ENCODE measurements at places on chromosomes 7 and 10.

GRCh38 chr10:88262591-88263234 lies 320.4 kb downstream of the RNLS start:
- DNase-seq: no peak

DNA sequence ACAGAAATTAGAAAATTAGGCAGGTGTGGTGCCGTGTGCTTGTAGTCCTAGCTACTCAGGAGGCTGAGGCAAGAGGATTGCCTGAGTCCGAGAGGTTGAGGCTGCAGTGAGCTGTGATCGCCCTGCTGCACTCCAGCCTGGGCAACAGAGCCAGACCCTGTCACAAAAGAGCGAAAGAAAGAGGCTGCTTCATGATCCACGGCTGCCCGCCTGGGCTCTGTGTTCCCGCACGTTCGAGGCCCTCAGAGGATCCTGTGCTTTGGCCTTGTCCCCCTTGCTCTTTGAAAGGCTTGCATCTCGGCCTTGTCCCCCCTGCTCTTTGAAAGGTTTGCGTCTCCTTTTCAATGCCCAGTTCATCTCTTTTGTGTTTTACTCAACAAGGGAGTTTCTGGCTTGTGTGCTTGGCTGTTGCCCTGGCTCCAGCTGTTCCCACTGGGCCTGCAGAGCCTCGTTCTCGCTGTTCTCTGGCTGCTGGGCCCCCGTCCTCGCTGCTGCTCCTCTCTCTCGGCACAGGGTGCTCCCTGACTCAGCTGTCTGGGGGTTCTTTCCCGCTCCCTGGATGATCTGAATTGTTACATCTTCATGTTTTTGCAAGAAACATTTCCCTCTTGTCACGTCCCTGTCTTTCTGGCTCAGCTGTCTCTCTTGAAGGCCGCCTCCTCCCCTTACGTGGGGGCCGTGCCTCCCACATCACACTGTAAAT lies 45.1 kb upstream of the INPP5A start:
- DNase-seq: no peak

- DNase-seq: no peak
These were observed 158.9 kb upstream of the FERD3L start for GRCh38 chr7:19304086-19304485.

GRCh38 chr10:83983578-83984255 lies 155.6 kb upstream of the GHITM start:
- peak; percentile 49 for DNase-seq

GRCh38 chr7:48426966-48427555 lies 255.8 kb downstream of the ABCA13 start:
- peak; percentile 47 for DNase-seq

- DNase-seq: no peak
These were observed 199.0 kb downstream of the CHCHD3 start for GRCh38 chr7:132882714-132883428.

DNA sequence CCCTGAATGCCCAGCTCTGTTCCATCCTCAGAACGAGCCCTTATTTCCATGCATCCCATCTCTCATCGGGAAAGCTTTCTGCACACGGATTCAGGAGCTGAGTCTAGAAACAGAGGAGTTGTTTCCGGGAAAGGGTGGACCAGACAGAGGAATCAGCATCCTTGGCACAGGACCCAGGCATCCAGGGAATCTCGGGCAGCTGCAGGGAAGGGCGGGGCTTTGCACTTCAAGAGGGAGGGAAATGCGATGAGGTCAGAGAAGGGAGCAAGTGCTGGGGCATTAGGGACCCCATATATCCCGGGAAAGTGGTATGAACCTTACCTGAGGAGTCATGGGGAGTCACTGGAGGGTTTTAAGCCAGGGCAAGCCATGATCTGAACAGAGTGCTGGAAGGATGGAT lies 68.5 kb downstream of the NPTX2 start:
- DNase-seq: no peak

- peak; percentile 32 for DNase-seq
These were observed at the start of gene NT5C3A for GRCh38 chr7:33062023-33062781. TSS of gene NT5C3A (minus strand) at chr7:33062776. CDS start at chr7:33062705, 71 bp downstream.

- DNase-seq: peak; percentile 88
These were observed 1.2 kb downstream of the KLF6 start for GRCh38 chr10:3783682-3784432.

- DNase-seq: no peak
These were observed 127.6 kb upstream of the CHST15 start for GRCh38 chr10:124220971-124221355.

- peak; percentile 54 for DNase-seq
These were observed 243.2 kb upstream of the TMEM229A start for GRCh38 chr7:124276005-124276622.

DNA sequence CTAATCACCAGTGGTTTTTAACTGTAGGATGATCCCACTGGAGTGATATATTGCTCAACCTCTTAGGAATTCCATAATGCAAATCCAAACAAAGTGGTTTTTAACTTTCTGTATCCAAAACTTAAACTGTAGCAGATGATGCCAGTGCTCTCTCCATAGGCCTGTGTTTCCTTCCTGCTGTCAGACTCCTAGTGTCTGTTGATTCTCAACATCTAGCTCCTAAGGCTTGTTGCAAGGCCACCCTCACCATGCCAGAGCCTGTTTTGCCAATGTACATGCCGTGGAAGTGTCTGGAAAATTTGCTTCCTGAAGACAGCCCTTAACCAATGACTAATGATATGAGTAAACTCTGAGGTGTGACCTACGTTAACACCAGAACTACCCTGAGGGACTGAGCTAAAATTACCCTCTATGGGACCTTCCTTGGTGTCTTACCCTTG lies 39.3 kb downstream of the C1GALT1 start:
- peak; percentile 9 for DNase-seq

DNA sequence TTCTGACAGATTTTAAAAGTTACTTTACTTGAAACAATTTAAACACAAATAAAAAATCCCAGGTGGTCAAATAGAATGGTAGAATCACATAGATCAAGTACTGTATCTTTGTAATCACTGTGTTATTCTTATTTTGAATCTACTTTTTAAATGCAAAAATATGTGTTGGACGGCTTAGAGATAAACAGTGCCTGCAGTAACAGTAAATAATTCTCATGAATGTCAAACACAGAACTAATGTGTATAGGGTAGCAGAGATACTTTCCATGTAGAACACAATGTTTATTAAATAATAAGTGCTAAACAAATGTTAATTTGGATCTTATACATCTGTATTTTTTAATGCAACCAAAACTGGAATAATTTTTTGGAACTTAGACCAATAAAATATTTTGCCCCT lies 1199.4 kb downstream of the SORCS1 start:
- no peak for DNase-seq

GRCh38 chr7:149859876-149860275 lies 13.9 kb upstream of the ATP6V0E2 start:
- DNase-seq: no peak

GRCh38 chr7:5173496-5173895 lies 16.5 kb upstream of the WIPI2 start:
- DNase-seq: no peak

DNA sequence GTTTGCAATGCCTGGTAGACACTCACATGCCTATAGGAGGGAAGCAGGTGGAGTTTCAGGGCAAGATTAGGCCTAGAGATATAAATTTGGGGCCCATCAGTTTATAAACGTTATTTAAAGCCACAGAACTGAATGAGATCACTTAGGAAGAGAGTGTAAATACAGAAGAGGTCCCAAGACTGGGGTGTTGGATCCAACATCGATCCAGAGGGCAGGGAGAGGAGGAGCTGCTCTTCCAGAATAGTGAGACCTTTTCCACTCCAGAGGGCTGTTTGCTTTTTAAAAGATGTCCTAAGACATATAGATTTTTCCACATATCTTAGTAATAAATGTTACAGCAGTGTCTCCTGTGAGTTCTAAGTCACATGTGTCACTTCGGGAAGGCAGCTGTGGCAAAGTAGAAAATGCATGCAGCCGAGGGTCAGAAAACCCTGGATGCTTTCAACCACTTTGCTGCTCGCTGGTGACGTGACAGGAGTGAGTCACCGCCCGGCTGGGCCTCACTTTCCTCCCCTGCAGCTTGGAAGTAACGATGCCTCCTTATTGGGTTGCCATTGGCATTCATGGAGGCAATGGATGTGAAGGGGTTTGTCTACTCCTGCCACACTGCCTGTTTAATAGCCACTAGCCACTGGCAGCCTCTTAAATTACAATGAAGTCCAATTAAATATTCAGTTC lies 95.4 kb downstream of the TRIL start:
- DNase-seq: no peak

- DNase-seq: peak; percentile 75
These were observed 57.8 kb upstream of the WIPF3 start for GRCh38 chr7:29748286-29749099.

DNA sequence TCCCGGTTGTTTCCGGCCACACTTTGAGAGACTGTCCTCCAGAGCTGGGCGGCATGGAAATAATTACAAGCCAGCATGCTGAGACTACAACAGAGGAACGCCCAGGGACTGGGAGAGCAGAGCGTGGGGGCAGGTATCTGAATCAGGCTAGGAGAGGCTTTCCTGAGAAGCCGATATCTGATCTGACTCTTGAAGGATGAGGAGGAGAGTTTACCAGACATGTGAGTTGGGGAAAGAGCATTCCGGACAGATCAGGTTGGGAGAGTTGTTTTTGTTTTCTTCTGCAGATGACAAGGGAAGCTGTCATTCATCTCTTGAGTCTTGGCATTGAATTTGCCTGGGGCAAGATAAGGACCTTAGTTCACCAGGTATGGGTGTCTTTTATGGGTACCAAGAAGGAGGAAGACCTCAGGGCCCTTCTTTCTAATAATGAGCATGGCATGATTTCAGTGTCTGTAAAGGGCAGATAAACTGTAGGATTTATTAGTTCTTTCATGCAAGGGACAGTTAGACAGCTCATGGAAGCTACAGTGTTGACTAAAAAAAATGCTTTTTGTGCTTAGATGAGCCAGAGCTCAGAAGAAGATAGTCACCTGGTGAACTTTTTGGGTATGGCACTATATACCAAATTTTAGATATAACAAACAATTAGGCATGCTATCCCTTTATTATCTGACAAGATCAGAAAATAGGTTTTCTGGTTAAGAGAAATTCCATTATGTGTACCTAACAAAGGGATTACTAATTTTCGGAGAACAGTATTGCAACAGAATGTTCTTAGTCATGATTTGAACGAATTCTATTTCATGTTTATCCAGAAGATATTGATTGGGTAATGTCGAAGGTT lies 36.2 kb downstream of the WBP1L start:
- DNase-seq: no peak

GRCh38 chr10:17147884-17148489 lies 18.4 kb upstream of the CUBN start:
- no peak for DNase-seq

Measured in LoVo (cell line).